Activated CD4-positive, alpha-beta T cell treated with anti-CD3 and anti-CD28 coated beads, Interleukin-2, amount 10 ng/mL, durations not matched to agents 7 days and 5 days (primary cell): ENCODE measurements at places on chromosomes 3 and 15.

DNA sequence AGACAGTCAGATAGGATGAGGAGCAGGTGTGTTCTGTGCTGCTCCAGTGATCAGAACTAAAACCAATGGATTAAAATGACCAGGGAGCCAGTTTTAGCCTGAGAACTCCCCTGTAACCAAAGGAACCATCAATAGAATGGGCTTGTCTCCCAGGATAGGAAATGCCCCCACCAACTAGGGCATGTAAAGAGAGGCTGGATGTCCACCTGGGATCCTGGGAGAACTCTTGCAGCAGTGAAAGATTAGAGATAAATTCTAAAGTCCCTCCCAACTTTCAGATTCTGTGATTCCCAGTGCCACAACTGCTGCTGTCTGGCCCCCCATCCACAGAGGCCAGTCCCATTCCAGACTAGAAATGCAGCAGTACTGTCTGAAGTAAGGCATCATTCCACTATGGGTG, 33.8 kb downstream of the HDC start:
- DNase-seq = no peak

DNA sequence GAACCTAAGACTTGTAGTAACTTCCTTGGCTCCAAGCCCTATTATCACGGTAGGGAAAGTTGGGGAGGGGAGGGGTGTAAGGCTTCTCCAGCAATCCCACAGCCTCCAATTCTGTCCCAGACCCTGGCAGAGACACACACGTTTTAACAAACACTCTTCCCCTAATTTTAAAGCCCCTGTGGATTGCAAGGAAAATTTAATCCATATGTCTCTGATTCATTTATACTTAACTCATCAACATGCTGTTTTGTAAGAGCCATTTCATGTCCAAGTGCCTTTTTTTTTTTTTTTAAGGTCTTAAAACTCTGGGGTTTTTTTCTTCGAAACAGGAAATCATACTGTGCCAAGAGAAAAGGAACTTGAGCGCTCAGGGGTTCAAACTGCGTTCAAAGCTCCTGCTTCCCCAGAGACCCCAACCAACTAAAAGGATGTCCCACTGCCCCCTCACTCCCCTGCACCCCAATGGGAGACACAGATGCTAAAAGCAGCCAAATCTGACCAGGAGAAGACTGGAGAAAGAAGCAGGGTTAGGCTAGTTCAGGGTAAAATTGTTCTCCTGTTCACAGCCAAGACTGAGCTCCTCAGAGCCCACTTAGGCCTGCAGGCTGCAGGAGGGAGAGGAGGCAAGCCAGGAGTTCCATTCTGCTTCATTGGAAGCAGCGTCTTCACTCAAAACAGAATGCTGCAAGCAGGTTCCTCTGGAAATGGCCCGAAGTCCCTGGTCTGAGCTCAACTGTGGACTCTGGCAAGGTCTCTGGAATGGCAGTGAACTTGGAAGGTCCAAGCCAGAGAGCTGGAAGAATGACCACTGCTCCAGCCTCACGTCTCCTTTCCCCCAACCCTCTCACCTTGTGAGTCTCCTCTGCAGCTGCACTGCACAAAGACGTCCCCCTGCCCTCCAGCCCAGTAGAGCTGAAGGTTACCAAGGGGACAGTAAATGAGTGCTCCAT, 172.5 kb downstream of the NTRK3 start:
- DNase-seq = no peak

- no peak for DNase-seq
Observed at GRCh38 chr3:58670506-58671135, 4.0 kb upstream of the FAM3D start.

DNA sequence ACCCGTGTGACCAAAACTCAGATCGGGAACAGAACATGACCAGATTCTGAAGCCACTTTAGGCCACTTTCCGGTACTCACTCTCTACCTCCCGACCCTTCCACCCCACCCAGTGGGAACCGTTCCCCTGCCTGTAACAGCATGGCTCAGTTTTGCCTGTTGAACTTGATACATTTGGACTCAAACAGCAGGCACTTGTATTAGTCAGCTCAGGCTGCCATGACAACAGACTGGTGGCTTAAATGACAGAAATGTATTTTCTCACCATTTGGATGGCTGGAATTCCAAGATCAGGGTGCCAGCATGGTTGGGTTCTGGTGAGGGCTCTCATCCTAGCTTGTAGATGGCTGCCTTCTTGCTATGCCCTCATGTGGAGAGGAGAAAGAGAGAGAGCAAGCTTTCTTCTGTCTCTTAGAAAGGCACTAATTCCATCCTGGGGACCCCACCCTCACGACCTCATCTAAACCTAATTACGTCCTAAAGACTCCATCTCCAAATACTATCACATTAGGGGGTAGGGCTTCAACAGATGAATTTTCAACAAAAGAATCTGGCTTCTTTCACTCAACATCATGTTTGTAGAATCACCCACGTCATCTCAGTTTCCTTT, 9.3 kb upstream of the SSUH2 start:
- no peak for DNase-seq

DNA sequence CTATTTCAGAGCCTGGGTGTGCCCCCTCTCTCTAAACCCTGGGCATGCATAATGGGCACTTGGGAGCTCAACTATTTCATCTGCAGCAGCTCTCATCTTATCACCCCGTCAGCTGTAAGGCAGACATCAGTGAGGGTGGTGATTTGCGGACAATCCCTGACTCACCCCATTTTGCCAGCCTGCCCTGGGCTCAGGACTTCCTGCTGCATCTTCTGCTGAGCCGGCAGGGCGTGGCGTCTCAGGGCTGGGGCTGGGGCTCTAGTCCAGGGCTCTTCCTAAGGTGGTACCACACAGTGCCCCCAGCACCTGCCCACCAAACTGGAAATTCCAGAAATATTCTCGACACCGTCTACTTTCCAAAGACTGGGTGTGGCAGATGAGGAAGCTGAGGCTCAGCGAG, 925 bp upstream of the PSTPIP1 start:
- peak; percentile 58 for DNase-seq

- DNase-seq = no peak
Observed at GRCh38 chr3:130405956-130406355, 60.5 kb downstream of the COL6A5 start.
